ENCODE measurements at places on chromosomes 2 and 18.

DNA sequence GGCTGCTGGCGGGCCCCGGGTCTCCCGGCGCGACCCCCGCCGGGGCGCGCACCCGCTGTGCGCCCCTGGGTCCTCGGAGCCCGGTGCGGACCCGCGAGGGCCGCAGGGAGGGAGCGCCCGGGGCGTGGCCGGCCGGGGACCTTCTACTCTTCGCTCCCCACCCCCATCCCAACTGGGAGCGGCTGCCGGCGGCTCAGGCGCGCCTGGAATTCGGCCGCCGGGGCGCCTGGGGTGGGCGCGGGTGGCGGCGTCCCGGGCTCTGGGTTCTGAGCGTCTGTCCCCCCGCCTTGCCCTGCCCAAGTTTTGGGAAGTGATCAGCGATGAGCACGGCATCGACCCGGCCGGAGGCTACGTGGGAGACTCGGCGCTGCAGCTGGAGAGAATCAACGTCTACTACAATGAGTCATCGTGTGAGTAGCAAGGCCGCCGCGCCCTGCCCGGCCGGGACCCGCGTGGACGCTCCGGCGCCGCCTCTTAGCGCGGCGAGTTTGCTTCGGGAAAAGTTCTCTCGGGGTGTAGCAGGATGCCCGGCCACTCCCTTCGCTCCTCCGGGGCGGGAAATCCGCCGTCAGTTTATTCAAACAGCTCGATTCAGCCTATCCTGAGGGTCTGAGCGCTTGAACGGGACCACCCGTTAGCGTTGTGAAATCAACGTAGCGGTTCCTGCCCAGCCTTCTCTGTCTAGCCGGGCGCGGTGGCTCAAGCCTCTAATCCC lies 502 bp downstream of the TUBB6 start:
- DNase-seq: no peak

GRCh38 chr2:119149611-119150010 lies 8.9 kb downstream of the C1QL2 start:
- no peak for DNase-seq

GRCh38 chr18:36672437-36673344 lies 156.1 kb downstream of the TPGS2 start:
- DNase-seq: no peak

DNA sequence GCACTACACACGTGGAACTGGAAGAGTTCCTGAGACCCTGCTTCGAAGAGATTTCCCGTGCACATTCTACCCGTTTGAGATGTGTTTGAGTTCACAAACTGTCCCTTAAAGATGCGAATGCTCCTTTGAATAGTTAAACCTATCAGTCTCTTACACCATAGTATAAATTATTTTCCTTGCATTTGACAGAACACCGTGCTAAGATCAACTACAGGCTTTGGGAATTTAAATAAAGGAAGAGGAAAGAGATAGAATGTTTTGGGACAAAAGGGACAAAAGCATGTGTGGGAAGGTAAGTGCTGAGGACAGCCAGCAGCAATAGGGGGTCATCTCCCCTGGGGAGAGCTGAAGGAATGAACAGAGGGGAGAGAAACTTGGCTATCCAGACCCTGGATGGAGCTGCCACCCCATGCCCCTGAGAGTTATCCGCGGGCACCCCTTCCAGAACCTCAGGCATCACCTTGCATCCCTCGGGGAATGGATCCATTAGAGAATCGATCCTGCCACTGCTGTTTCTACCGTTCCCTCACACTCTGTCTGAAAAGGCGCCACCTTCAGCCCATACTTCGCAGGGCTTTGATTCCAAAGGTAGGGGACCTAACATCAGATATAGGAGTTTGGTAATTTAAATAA lies 888 bp upstream of the ADCY3 start:
- no peak for DNase-seq

DNA sequence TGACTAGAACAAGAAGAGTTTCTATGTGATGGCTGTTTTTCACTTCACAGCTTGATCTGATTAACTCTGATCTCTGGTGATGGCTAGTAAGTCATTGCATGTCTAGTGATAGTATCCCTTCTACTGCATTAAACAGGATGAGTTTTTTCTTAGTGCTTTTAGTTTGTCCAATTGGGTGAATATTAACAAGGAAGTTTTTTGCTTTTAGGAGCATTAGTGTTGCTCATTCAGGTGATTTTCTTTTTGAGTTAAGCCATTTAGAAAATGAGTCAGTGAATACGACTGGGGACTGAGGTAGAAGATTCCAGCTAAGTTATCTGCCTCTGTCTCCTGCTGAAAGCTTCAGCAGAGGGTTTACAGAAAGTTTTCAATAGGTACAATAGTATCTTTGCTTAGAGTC lies 306.7 kb downstream of the PIK3C3 start:
- no peak for DNase-seq

DNA sequence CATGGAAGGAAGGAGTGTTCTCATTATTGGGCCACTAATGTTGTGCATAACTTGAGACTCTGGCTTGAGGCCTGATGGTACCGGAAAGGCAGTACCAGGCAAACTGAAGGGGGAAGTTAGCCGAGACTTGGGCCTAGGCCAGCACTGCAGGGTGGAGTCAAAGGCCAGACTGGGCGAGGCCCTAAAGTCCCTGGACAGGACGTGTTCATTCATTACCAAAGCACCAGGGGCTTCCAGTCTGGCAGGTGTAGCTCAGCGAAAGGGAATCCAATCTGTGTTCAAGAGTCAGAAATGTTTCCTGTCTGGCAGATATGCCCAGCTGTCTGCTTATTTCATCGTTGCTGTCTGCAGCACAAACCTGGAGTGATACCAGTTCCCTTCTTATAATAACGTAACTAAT lies 4.7 kb upstream of the ITSN2 start:
- no peak for DNase-seq

DNA sequence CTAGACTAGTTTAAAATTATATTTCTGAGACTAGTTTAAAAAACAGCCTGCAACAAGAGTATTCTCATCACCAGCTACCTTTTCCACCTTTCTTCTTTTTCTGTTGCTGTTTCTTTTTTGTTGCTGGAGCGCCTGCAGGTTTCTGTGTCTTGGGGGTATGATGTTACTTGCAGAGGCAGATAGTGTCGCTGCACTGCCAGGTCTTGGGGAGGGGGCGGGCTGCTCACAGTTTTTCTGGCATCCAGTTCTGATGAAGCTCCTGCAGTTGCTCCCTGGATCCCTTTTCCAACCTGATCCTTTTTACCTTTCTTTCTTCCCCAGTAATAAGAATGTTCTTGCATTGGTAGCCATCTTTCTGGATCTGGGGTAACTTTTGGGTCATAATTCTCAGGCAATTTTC lies 8.0 kb upstream of the C18orf32 start:
- DNase-seq: no peak

- no peak for DNase-seq
Measured at GRCh38 chr18:7568426-7568825, 1.3 kb downstream of the PTPRM start.

GRCh38 chr2:46229134-46230063 lies 67.8 kb upstream of the EPAS1 start:
- DNase-seq: no peak

- DNase-seq: no peak
Measured at GRCh38 chr2:136081582-136082210, 36.3 kb downstream of the CXCR4 start.

GRCh38 chr18:56284319-56284718 lies 354.1 kb downstream of the TXNL1 start:
- no peak for DNase-seq
